Pancreas (tissue), 10 donors: ENCODE measurements at places on chromosomes 2 and 18. TPM values are rescaled to one million over a fixed set of nuclear protein-coding genes. Genes with fewer than 3 reads are reported as not detected.

DNA sequence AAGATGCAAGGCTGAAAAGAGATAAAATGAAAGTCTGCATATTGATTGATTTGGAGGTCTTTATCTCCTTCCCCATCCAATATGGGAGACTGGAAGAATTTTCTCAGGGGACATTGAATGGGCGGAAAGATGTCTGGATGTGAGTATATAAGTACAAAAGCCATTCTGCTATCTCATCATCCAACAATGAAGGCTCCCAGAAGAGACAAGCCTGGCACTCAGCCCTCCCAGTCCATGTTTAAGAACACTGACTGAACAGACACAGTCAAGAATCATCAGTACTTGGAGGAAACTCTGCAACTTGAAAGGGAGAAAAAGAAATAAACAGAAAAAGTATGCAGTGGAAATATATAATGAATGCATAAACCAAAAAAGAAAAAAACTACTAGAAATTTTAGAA lies 80.9 kb downstream of the PTRHD1 start:
- no peak for DNase-seq

DNA sequence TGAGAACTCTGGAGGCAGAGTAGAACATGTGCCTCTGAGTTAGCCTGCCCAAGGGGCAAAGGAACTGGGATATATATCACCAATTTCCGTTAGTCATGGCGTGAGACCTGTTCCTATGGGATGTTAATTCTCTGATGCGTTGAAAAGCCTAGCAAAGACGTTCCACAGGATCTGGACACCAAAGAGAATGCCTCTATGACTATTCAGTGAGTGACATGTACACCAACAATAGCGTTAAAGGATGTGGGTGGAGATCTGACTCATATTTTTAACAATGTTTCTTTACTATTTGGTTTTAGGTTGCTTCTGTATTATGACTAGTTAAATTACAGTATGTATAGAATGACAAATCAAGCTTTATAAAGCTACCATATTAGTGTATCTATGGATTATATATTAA lies 320.9 kb upstream of the MC4R start:
- no peak for DNase-seq

GRCh38 chr2:149375801-149376361 lies 45.5 kb downstream of the LYPD6 start:
- DNase-seq = no peak

- DNase-seq = no peak
Measured at GRCh38 chr18:10419420-10420103, 34.9 kb upstream of the APCDD1 start.

- DNase-seq = no peak
Measured at GRCh38 chr2:85669549-85669948, 1.6 kb upstream of the SFTPB start.

GRCh38 chr2:20355131-20355530 lies 4.5 kb upstream of the PUM2 start:
- DNase-seq = no peak

DNA sequence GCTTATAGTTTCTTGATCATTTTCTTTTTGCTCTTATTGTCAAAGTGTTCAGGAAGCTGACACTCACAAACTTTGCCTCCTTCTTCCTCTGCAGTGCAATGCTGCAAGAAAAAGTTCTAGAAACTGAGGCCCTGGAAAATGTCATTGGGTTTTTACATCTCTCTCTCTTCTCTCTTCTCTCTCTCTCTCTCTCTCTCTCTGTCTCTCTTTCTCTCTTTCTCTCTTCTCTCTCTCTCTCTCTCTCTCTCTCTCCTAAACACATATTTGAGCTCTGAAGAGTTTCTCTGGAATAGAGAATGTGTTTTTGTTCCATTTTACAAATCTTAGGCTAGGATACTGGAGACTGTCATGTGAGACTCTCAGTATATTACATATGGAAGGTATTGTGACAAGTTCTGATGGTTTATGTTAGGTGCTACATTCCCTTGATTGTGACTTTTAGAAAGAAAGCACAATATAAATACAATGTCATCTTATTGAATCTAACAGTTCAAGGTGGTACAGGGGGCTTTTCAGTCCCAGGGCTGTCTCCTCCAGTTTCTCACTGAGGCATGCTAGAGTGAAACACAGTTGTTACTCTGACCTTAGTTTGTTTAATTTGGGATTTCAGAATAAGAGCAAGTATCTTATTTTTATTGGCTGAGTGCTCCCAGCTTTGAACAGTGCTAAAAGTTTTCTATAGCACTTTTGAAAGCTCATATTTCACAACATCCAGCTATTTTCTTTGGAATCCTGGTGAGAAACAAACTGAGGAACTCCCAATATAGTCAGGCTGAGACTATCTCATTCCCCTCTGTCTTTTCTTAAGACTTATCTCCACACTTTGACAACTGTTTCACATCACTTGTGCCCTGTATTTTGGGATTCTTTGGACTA lies 41.4 kb upstream of the EHBP1 start:
- no peak for DNase-seq

- no peak for DNase-seq
Measured at GRCh38 chr2:60313470-60314172, 239.8 kb downstream of the BCL11A start.

GRCh38 chr2:106358081-106358480 lies 110.1 kb downstream of the RGPD3 start:
- DNase-seq = no peak

- DNase-seq = no peak
Measured at GRCh38 chr18:78726326-78727056, 253.1 kb upstream of the SALL3 start.

DNA sequence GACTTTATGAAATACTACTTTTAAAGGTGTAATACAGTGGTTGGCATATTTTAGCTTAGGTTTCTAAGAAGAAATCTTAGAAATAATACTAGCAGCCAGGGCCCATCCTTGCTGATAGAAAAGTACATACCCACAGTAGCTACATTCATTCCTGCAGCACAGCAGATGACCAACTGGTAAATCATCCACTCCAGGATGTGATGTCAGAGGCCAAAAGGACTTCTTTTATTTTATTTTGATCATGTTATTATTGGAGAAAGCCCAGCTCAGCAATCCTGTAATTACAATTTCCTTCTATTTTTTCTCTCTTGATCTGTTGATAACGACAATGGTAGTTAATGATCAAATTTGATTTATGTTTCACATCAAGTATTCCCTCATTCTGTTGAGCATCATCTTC lies 18.0 kb upstream of the TTN start:
- DNase-seq = no peak

DNA sequence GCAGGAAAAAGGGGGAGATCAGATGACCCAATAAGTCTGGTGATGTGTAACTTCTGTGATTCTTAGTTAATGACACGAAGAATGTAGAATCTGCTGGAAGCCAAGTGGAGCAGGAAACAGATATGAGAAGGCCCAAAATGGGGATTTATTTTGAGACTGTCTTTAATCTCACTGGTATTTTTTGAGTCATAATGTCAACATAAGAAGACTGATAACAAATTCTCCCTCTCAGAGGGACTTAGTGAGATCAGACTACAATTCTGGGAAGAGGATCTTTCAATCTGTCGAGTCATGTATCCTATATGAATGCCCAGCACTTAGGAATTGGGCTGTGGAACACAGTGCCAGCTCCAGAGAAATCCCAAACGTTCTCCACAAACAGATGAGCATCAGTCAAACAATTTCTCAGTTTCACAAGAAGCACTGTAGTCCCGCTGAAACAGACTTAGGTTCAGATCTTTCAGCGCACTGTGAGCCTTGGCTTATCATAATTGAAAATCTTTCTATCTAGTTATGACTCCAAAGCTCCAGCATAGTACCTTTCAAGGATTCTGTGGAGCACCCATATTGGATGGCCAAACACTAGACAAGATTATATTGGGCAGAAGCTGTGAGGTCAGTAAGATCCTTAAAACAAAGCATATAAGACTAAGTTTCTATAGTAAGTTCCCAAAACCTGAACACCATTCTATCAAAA lies 738.2 kb downstream of the LRP1B start:
- no peak for DNase-seq

DNA sequence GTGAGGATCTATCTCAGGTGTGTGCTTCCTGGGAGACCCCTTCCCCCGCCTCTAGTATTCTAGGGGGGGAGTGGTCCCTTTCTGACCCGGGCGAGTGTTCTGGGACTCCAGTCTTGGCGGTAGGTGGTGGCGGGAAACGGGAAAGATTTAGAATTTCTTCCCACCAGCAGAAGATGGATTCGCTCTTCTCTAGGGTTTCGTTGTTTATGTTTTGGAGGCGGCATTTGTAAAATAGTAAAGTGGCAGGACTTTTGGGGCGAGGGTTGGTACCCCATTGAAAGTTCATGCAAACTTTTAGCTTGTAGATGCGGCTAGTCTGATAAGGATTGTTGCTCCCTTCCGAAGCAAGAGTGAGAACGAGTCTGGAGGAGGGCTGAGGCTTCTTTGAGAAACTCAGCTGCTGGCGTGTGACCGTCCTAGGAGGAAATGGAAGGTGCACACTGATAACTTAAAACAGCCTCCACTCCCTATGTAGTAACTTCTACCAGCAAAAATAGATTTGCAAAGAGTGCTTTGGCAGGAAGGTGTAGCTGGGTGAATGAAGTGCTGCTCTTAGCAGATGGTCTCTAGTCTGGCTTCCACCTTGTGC lies 412 bp downstream of the GPD2 start:
- DNase-seq = no peak

DNA sequence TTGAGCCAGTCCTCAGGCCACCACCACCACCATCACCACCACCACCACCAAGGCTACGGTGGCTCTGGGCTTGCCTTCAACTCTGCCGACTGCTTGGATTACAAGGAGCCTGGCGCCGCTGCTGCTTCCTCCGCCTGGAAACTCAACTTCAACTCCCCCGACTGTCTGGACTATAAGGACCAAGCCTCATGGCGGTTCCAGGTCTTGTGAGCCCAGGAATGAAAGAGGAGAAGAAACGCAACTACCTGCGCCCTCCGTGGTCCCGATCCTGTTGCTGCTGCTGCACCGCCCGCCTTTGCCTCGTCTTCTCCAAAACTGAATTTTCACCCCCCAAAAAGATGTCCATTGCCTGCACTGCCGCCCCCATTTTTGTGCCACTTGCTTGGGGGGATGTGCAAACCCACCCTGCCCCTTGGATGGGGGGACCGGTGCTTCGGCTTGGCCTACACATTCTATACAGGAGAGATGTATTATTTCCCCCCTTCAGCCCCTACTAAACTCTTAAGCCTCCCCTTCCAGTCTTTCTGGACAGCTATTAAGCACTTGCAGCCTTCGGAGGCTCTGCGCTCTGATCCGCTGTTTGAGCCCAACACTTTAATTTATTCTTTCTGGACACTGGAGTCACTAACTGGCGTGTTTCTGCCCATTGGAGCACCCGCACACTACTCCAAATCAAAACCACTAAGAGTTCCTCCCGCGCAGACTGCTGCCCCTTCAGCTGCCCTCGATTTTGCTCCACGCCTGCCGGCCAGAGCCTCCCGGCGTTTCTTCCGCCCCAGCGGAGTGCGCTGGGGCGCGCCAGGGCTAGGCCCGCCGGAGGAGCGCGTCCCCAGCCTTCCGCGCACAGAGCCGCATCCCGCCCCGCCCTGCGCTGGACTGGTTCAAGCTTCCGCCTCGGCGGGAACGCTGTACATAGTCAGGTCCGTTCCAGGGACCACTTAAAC lies 5.7 kb downstream of the OTX1 start:
- no peak for DNase-seq

DNA sequence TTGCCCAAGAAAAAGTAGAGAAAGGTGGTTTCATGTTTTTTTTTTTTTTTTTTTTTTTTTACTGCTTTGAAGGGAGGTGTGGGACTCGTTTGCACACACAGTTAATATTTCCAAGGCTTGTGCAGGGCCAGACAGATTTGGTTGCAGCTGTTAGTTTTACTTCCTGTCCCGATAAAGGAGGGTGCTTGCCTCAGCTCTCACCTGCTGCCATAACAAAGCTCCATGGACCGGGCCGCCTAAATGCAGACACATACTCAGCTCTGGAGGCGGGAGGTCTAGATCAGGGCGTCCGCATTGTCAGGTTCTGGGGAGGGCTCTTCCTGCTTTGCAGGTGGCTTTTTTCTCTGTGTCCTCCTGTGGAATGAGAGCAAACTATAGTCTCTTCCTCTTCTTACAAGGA lies 69.9 kb downstream of the ODC1 start:
- DNase-seq = no peak

GRCh38 chr2:157178874-157179273 lies 78.6 kb upstream of the GALNT5 start:
- DNase-seq = no peak

- peak; percentile 77 for DNase-seq
Measured at GRCh38 chr18:75208155-75208835, 644 bp downstream of the PTGR3 start.

- DNase-seq = no peak
Measured at GRCh38 chr18:48022531-48023329, 92.3 kb upstream of the SMAD2 start.

GRCh38 chr18:47719096-47719780 lies 211.2 kb downstream of the SMAD2 start:
- no peak for DNase-seq

DNA sequence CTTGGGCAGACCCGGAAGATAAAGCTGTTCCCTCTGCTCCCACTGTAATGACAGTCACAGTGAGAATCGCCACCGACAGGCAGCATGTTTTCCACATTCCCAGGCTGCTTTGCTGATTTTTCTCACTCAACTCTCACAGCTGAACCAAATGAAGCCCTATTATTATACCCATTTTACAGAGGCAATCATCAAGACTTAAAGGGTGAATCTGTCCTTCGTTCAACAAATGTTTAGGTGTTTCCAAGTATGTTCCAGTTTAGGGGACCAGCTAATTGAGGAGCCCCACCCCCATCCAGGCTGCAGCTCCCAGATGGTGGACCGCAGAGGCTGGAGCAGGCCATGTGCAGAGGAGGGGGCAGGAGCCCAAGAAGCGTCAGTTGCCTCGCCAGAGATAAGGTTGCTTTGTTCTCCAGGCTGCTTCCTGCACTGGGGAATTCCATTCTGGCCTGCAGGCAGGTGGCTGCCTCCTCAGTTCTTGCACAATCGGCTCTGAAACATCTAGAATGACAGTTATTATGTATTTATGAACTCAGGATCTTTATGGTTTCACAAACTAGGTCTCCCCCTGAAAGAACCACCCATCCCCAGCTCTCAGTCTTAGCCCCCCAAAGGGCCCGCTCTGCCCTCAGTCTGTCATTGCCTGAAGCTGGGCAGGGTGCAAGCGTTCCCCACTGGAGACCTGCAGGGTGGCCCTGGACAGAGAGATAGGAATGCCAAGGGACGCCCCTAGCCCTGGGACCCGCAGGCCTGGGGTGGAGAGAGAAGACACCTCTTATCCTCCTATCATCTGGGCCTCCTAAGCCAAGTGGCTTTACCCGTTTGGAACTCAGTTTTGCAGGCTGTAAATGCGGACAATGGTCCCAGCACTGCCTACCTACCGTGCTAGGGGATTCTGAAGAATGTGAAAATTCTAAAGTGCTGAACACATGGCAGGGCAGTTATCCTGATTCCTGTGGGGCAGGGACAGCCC lies 49.1 kb upstream of the MYCN start:
- no peak for DNase-seq

Gene SAG
- not detected for total RNA-seq

Gene CRYGD
- total RNA-seq = not detected

Gene IL18R1
- total RNA-seq = 1.2 TPM

Gene MLPH
- total RNA-seq = 25.3 TPM

Gene SCN3A
- total RNA-seq = 0.23 TPM

Gene CCDC141
- total RNA-seq = 6.2 TPM

Gene DSG4
- total RNA-seq = not detected

Gene KCNIP3
- 4.7 TPM for total RNA-seq

Gene AFF3
- total RNA-seq = 1.1 TPM

Gene TUBA4B
- total RNA-seq = not detected
